ENCODE measurements at places on chromosomes 6 and 20.

GRCh38 chr20:3839328-3839727 is 7.3 kb upstream of the MAVS start:
- no peak for DNase-seq

GRCh38 chr20:37386505-37387251 is 40.7 kb downstream of the SRC start:
- DNase-seq = no peak

DNA sequence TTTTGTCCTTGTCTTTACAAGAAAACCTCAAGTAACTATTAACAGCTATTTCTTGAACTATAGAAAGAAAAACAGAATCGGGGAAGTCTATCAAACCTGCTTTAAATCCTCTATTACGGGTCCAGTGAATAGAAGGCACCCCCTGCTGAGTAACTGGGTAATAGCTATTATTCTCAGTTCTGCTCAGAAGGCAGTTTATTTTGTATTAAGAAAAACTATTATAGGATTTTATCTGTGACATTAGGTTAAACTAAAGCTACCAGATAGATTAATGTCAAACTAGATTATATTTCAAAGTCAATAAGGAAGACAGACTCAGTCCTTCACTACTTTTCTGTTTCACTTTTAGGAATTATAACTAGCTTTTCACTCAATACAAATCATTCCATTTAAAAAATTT is 93.7 kb downstream of the DST start:
- no peak for DNase-seq

DNA sequence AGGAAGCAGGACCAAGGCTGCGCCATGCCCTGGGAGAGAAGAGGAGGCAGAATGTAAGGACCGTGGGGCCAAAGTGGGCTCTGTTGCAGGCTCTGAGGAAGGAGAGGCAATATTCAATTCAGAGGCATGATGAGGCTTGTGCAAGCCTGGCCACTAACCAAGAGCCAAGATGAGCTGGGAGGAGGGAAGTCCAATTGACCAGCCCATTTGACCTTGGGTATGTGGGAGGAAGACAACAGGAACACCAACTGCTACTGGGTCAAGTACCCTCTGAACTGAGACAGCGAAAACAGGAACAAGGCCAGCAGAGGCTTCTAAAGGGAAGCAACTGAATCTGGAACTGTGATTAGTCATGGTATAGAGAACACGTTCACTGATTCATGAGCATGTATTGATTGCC is 779.6 kb downstream of the MAFB start:
- no peak for DNase-seq

- DNase-seq = no peak
Observed at GRCh38 chr6:12645941-12646340, 70.6 kb upstream of the PHACTR1 start.

DNA sequence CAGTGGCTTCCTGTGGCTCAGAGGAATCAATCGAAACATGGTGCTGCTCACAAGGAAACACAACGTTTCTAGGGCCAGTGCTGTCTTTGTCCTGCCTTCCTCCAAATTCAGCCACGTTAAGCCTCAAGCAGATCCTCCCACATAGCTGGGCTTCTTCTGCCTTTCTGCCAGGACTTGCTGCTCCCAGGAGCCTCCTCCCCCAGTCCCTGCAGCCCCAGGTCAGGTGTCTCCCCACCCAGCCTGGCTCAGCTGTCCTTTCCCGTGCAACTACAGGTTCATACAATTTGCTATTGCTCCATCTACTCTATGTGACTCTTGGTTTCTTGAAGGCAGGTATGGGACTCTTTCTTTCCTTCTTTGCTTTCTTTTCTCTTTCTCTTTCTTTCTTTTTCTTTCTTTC is 215.3 kb upstream of the RNF24 start:
- DNase-seq = no peak

DNA sequence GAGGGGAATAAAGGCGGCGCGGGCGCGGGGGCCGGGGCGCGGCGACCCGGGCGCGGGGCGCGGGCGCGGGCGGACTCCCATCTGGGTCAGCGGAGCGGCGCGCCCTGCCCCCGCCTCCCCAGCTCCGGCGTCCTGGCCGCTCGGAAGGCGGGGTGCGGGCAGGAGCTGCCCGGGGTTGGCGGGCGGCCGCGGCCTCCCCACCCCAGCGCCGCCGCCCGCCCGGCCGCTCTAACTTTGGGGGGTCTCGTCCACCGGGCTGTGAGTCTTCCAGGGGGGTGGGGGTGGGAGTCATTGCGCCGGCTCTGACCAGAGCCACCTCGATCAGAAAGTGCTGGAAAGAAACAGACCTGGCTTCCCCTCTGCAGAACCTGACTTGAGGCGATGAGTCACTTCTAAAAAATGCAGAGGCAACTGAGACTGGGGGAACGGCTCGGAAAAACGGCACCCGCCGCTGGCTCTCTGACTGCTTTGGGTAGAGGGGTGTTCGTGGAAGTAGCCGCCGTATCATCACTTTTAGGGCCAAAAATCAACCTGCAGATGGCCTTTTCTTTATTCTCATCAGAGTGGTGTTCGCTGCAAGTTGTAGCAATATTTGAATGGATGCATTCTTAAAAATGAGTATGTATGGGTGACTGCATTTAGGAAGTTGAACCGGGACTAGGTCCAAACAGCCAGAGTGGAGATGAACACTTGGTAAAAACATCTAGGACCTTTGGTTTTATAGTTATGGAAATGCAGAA is 667 bp downstream of the CAP2 start:
- no peak for DNase-seq

DNA sequence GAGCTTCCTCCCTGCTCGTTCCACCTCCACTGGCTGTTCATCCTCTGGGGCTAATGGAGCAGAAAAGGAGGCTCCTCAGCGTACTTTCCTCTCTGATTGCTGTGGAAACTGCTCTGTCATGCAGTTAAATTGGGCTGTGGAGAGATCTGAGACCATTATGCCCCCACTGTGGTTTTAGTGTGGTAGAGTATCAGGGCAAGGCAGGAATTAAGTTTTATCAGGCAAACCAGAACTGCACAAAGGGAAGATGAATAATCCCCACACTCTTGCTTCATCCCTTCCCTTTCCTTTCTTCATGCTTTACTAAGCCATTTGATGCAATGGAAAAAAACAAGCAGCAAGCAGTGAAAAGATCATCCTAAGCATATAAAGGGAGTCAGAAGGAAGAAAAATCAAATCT is 11.9 kb upstream of the ME1 start:
- no peak for DNase-seq

GRCh38 chr6:96014846-96015517 is 792 bp upstream of the FUT9 start:
- DNase-seq = no peak

- no peak for DNase-seq
Observed at GRCh38 chr20:46713957-46714834, 4.7 kb downstream of the SLC2A10 start.
